ENCODE measurements at places on chromosomes 1 and 21. TPM values are rescaled to one million over a fixed set of nuclear protein-coding genes. Genes with fewer than 3 reads are reported as not detected.

The RAB3B gene
- total RNA-seq, result 7.2 TPM

The BMP8A gene
- 0.33 TPM for total RNA-seq

The SYCP1 gene
- total RNA-seq, result not detected

The PGLYRP3 gene
- total RNA-seq, result not detected

The ITLN1 gene
- not detected for total RNA-seq

The NUP210L gene
- total RNA-seq, result 0.17 TPM

The HPCAL4 gene
- total RNA-seq, result not detected

The FCRL5 gene
- not detected for total RNA-seq

The OR2T34 gene
- not detected for total RNA-seq

The SLAMF9 gene
- total RNA-seq, result not detected

The OR2T11 gene
- total RNA-seq, result not detected

The RBP7 gene
- not detected for total RNA-seq

The PROK1 gene
- total RNA-seq, result not detected

The FCRLB gene
- total RNA-seq, result 0.77 TPM

The CLDN19 gene
- total RNA-seq, result not detected

The CROCC gene
- 20.3 TPM for total RNA-seq

The FCRL4 gene
- not detected for total RNA-seq

The GJB5 gene
- not detected for total RNA-seq

The GPATCH4 gene
- 12.2 TPM for total RNA-seq
